ENCODE measurements at places on chromosomes 6 and 20.

DNA sequence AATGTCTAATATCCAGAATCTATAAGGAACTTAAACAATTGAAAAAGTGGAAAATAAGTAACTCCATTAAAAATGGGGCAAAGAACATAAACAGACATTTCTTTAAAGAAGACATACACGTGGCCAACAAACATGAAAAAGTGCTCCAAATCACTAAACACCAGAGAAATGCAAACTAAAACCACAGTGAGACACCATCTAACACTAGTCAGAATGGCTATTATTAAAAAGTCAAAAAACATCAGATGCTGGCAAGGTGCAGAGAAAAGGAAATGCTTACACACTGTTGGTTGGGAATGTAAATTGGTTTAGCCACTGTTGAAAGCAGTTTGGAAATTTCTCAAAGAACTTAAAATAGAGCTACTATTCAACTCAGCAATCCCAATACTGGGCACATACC, 169.2 kb upstream of the MANEA start:
- DNase-seq: no peak

DNA sequence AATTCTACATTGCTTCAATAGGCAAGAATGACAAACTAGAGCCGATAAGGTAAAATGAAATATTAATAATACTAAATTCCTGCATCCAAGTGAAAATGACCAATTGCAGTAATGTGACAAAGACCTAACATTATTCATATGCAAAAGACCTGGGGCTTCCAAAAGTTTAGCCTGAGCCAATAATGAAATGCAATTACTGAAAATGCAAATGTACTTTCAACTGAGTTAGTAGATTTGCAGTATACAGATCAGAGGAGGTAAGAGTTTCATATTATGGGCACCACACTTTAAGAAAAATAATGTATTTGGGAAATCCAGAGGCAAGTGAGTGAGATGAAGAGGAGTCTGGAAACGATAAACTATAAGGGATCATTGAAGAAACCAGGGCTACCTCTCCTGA, 193.7 kb upstream of the GMDS start:
- no peak for DNase-seq

DNA sequence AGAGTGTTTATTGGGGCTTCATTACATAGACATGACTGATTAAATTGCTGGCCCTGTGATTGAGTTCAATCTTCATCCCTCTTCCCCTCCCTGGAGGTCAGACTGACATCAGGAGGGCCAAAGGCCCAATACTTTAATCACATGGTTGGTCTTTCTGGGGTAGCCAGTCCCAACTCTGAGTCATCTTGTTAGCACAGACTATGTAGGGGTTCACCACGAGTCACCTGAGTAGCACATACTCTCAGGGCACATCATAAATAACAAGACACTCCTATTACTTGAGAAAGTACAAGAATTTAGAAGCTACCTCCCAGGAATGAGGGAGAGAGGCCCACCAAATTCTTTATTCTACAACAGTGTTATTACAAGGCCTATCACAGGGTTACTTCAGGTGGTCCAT, 11.3 kb downstream of the GINS1 start:
- no peak for DNase-seq

GRCh38 chr6:130412556-130413290, 46.9 kb downstream of the TMEM200A start:
- DNase-seq: no peak

DNA sequence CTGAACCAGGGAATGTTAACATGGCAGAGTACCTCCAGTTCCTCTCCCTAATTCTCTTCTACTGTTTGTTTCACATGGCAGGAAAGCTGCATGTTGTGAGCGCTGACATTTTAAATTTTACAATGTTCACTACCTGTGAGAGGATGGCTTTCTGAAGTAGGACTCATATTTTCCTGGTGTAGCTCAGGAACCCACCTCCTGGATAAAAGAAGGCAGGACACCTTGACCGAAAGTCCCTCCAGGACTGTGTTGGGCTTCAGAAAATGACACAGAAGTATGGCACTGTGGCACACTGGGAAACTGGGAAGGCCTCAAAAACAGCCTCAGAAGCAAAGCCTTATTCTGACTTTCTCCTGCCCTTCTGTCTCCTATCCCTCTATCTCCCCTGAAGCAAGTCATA, 33.3 kb downstream of the PTPRK start:
- DNase-seq: no peak

- DNase-seq: no peak
Measured at GRCh38 chr6:170159022-170159965, 131.6 kb downstream of the DLL1 start.

DNA sequence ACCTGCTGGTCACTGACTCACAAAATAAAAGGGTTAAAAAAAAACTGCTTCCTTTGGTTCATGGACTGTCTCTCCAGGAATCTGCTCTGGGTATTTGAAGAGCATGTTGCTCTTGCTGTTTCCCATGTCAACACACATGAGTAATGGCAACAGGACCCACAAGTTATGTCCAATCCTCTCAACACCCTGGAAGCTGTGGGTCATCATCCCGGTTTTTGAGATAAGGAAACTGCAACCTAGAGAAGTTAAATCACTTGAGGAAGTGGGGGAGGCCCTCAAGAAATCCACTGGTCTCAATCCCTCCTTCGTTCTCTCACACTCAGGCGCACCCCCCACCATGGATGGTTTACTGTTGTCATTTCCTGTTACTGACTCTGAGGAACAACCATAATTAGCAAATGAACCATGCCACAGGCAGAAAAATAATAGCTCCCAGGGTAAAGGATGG, 12.4 kb downstream of the MAP1LC3A start:
- DNase-seq: peak; percentile 54

- no peak for DNase-seq
Measured at GRCh38 chr6:163635315-163635714, 220.8 kb downstream of the QKI start.

Data from kidney capillary endothelial cell (primary cell).